Cortex of kidney (tissue), 1 donor: ENCODE measurements at places on chromosomes 6 and 20.

- DNase-seq: no peak
Observed at GRCh38 chr6:11744753-11745152, 33.9 kb downstream of the ADTRP start.

DNA sequence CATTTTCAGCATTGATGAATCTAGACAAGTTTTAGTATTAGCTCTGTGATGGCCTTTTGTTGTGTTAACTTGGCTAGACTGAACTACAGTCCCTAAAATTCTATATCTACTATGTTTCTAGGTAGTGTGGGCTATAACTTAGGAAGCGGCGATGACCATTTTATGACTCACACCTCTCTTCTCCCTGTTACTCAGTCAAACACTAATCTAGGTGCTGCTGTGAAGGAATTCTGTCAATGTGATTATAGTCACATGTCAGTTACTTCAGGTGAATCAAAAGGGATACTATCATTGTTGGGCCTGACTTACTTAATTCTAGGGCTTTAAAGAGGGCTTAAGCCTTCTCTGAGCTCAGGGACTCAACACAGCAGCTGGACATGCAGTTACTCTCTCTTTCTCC, 691.5 kb upstream of the MAP3K7 start:
- DNase-seq: no peak

GRCh38 chr6:84719152-84719551, 45.2 kb downstream of the TBX18 start:
- no peak for DNase-seq

DNA sequence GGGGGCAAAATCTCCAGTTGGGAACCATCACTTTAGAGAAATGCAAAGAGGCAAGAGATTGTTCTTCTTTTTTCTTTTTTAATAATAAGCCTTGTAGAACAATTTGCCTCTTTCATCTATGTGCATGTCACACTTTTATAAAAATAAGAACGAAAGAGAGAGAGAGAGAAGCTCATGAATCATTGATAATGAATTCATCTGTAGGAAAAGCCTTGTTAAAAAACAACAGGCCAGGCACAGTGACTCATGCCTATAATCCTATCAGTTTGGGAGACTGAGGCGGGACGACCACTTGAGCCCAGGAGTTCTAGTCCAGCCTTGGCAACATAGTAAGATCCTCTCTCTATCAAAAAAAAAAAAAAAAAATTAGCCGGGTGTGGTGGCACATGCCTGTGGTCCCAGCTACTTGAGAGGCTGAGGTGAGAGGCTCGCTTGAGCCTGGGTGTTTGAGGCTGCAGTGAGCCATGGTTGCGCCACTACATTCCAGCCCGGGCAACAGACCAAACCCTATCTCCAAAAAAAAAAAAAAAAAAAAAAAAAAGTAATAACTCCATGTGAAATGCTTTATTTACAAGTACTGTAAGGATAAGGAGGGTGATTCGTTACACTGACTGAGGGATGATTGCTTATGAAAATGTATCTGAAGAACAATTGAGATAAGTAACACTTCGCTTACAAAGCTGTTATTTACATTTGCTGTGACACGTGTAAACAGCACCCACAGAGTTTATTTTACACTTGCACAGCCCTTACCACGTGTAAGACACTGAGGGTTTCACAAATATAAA, 6.0 kb downstream of the CCN5 start:
- DNase-seq: no peak

DNA sequence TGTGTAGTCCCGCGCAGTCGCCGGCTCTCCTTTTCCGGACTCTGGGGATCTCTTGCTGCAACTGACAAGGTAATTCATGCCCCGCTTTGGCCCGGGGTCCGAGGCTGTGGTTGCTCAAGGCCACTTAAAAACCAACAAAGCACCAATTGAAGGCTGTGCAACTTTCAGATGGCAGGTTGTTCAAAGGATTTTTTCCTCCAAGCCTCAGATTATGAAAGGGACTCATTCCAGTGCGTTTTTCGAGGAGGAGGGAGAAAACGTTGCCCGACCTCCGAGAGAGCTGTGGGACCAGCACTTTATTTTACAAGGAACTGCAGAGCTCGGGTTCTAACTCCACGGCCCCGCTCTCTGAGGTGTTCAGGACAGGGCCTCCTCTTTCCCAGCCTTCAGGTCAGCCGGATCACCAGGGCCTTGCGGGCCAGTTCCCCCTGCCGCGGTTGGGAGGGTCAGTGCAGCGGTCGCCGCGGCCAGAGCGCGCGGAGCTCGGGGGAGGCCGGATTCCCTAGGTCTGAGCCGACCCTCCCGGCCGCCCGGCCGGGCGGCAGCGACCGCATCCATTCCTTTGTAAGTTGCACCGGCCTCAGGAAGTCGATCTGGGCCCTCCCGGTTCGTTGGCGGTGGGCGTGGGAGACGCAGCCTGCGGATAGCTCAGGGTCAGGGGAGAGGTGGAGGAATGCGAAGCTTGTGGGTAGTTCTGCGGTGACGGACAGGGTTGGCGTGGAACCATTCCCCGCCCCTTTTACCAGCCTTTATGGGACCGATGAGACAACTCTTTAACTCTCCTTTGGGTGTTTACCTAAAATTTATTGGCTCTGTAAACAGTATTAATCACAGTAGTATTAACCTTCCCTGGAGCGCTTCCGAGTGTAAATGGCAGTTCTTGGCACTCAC, 1.6 kb downstream of the UTRN start:
- no peak for DNase-seq

GRCh38 chr6:14270142-14270893, 152.7 kb downstream of the CD83 start:
- no peak for DNase-seq

- DNase-seq: no peak
Observed at GRCh38 chr20:51379601-51380341, 162.7 kb downstream of the NFATC2 start.

- DNase-seq: no peak
Observed at GRCh38 chr6:41663568-41663967, 25.3 kb downstream of the MDFI start.

- DNase-seq: no peak
Observed at GRCh38 chr6:116369540-116369939, 1.2 kb upstream of the DSE start.

- DNase-seq: no peak
Observed at GRCh38 chr6:53614676-53615075, 50.9 kb downstream of the KLHL31 start.

DNA sequence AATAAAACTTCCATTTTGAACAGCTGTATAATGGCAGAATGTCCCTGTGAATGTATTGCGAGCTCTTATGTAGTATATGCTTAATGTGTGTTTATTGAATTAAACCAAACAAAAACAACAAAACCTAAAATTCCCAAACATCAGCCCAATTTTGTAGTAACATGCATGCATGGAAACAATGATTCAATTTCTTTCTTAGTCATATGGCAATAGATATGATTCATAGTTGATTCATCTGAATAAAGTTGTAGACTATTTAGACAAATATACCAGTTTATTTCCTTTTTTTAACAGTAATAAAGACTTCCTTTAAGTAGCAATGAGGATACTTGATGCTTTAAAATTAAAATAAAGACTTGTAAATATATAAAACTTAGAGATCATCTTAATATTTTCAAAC, 670.6 kb downstream of the CD109 start:
- no peak for DNase-seq

DNA sequence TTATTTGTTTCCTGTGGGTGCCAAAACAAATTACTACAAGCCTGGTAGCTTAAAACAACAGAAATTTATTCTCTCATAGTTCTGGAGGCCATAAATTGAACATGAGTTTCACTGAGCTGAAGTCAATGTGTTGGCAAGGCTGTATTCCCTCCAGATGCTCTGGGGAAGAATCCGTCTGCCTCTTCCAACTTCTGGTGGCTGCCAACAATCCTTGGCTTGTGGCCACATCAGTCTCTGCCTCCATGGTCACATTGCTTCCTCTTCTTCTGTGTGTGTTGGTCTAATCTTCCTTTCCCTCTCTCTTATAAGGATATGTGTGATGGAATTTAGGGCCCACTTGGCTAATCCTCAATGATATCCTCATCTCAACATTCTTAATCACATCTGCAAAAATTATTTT, 92.8 kb upstream of the EPB41L1 start:
- no peak for DNase-seq

DNA sequence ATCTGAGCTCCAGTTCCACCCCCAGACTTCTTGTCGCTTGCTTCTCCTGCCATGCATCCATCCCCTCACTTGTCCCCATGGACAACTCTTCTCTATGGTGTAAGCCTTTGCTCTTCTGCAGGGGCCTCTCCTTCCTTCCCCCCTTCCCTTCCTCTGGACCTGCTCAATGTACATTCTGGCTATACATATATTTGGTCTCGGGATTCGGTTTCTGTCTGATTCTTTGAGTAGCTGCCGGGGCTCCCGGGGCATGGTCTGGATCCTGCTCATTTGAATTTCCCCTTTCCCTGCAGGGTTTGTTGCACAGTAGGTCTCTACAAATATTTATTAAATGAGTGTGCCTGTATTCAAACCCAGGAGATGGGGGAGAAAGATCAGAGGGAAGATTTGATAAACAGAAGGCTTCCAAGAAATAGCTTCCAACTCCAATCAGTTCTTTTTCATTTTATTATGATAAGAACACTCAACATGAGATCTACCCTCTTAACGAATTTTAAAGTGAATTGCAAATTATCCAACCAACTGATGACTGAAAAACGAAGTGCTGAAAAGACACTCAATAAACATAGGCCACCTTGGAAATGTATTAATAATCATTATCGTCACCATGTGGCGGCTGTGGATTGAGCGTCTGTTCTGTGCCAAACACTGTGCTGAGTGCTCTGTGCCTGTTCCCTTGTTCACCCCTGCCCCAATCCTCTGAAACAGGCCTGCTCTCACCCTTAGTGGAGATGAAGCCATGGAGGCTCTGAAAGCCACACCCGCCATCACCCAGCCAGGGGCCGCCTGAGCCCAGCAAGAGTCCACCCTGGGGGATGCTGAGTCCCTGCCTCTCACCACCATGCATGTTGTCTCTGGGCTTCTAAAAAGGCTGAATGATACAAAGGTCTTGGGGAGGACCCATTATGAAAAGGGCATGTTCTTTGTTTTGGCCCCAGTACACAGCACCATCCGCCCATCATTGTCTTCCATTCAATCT, 34.3 kb upstream of the APCDD1L start:
- DNase-seq: no peak

DNA sequence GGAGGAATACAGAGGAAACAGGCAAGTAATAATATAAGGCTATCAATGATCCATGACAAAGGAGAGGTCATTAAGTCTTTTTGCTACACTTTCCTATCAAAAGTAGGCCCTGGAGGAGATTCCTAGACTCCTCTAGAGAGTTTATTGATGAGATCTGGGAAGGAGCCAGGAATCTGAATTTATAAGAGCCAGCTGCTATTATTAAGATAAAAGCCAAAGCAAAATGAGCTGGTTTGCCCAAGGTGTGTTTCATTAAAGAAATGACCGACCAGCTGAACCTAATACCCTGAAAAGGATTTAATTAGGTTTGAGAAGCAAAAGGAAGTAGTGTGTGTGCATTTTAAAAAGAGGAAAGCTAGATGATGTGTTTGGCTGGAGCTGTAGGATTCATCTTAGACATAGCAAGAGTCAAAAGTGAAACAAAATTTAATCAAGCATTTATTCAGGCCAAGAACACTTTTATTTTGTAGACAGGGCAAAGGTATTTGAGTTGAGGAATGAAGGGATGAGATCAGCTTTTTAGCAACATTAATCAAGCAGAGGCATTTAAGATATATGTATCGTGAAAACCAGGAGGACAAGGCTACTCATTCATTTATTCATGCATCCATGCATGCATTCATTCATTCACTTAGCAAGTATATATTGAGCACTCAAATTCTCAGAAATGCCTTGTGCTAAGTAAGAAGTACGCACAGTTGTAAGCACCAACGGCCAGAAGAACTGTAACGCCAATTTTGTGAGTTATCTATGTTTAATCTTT, 43.5 kb upstream of the SCAF8 start:
- DNase-seq: no peak

GRCh38 chr6:131023834-131024504, 39.1 kb downstream of the EPB41L2 start:
- DNase-seq: no peak

- DNase-seq: no peak
Observed at GRCh38 chr6:154414021-154414813, 57.6 kb upstream of the IPCEF1 start.

DNA sequence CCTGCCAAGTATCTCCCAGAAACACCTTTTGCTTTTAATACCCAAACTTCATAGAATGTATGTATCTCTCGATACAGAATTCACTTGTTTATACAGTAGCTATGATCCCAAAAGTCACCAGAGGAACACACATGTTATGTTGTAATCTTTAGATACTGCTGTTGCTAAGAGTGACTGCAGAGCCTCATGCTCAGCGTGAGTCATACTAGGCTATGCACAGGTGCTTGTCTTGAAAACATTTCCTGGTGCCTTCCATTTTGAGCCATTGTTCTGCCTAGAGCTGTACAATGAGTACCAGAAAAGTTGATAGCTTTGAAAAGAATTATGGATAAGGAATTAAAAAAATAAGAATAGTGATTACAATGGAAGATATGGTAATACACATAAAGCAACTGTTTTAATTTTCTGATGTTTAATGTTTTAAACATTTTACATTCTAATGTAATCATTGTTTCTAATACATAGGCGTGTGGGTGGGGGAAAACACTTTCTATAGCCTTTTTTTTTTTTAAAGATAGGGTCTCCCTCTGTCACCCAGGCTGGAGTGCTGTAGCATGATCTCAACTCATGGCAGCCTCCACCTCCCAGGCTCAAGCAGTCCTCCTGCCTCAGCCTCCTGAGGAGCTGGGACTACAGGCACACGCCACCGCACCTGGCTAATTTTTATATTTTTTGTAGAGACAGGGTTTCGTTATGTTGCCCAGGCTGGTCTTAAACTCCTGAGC, 79.4 kb downstream of the CD24 start:
- no peak for DNase-seq

DNA sequence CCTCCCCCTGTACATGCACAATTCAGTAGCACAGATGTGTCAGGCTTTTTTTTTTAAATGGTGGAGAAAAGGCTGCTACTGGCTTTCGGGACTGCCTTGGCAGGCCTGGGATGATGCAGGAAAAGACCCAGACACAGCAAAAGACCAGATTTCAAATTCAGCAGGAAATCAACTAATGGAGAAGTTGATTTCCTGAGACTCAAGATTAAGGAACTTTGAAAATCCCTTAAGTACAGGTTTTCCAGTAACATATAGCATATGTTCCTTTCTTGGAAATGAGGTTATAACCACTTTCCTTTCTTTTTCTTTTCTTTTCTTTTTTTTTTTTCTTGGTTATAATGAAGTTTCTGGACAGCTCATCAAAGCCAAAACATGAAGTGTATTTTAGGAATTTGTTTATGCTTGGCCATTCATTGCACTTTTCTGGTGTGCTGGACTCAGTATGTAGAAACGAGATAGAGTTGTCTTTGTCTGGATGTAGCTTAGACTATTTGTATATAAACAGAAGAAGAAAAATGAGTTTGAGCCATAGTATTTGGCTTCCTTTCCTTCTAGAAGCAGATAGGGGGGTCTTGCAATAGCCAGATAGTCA, 119.4 kb downstream of the SASH1 start:
- no peak for DNase-seq

GRCh38 chr6:26575494-26575939, 21.2 kb upstream of the ABT1 start:
- no peak for DNase-seq

- no peak for DNase-seq
Observed at GRCh38 chr20:50731930-50732690, 730 bp downstream of the PARD6B start.
